CD4-positive, alpha-beta T cell treated with Interleukin-1 beta for 1 hour (primary cell): ENCODE measurements at places on chromosomes 6 and 20.

DNA sequence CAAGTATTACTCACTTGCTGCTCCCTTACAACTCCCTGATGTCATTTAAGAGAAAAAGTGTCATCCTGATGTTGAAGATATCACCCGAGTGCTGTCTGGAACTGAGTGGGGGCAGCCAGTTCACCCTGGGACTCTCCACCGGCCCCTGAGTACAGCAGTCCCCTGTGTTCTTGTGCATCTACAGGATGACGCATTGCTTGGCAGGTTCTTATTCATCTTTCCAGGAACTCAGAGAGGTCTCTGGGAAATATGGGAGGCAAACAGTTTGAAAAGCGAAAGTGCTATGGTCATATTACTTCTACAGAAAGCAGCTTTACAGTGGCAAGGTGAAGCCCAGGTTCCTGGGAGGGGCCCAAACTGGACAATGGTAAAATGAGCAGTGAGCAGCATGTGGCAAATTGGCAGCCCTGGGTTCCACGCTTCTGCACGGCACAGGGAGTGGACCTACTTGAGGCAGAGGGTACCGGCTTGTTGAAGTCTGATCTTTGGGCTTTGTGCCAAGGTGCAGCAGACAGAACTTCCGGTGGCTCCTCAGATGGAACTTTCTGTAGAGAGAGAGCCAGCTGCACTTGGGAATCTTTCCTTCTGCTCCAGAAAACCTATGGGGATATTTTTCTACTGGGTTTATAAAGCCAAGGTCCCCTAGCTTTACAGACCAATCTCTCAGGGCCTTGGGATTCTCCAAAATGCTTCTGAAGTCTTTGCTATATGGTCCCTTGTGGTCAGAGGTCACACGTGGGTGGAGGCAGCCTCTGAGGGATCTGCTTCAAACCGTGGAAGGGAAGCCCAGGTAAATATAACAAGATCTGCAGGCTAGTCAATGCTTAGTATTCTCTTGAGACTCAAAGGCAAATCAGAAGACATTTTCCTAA, 128.3 kb downstream of the MAP3K7 start:
- DNase-seq = peak; percentile 49

- DNase-seq = no peak
Observed at GRCh38 chr6:33929575-33930288, 125.9 kb upstream of the MLN start.

GRCh38 chr6:170147056-170147787, 143.7 kb downstream of the DLL1 start:
- DNase-seq = no peak

DNA sequence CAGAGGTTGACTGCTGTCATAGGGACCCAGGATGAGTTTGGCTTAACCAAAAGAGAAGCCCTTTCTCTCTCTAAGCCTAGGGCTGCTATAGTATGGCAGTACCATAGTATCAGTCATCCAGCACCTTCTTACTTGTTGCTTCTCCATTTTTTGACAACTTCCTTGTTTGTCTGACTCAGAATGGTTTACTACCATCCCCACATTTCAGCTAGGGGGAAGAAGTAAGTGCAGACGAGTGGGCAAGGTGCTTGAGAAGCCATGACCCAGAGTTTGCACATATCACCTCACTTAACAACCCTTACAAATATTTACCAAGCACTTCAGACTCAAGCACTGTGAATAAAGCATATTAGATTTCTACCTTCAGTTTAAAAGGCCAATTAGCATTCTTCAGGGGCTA, 289.9 kb upstream of the TSHZ2 start:
- DNase-seq = no peak

- DNase-seq = no peak
Observed at GRCh38 chr6:1739680-1740079, 130.0 kb downstream of the FOXC1 start.

GRCh38 chr20:33046412-33046811, 7.3 kb upstream of the BPIFB3 start:
- DNase-seq = no peak

DNA sequence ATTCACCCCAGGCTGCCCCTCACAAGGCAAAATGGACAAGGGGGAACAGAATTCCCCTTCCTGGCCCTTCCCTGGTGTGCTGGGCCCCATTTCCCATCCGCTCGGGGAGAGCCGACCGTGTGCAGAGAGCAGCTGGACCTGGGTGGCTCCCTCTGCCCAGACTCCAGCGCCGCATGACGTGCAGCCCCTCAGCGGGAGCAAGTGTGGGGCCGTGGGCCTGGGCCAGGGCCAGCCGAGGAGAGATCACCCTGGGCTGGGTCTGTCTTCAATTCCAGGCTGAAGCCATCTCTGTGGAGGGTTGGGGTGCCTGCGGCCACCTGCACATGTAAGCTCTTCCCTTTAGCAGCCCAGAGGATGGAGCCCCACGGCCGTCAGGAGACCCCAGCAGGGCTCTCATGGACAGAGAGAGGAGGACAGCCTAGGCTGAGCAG, 241.8 kb downstream of the TTLL2 start:
- no peak for DNase-seq

GRCh38 chr6:28134015-28134414, 7.7 kb upstream of the ZKSCAN8 start:
- peak; percentile 15 for DNase-seq

DNA sequence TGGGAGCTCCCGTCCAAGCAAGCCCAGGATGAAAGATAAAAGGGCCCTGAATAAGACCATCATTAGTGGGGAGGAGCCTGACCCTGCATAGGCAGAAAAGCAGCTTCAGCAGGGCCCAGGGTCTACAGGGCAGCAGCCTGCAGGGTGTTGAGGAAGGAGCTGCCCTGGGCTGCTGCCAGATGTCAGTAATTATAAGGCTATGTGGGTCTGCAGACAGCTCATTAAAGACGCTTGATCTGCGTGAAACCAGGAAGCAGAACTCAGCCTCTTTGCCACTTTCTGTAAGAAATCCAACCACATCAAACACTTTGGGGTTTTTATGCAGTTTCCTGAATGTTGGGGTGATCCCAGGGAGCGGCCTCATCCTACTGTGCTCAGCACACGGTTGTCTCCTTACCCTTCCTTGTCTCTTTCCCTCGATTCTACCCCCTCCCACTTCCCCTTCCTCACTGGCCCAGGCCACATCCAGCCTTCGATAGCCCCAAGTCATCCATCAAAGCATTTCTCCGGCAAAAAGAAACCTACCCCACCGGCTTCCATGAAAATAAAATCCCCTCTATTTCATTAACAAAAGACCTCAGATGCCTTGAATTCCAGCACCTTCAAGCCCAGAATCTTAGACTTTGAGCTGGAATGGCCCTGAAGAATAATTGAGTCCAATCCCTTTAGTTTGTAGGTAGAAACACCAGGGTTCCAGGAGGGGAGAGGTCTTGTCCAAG, 1.0 kb upstream of the TGM6 start:
- peak; percentile 44 for DNase-seq

DNA sequence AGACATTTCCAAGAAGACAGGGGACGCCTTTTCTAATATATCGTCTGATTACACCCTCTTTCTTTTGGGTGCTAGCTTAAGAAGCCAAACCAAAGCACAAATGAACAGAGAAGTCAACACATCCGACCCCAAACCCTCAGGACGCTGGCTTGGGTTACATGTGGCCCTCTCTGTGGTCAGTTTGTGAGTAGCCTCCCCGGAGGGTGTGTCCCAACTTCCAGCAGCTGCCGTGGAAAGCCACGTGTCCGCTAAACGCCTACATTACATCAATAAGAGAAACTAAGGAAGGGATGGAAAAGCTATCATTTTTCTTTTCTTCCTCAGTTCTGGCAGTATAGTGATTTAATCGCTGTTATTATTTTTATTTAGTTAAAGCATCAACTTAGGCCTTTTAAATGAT, 487 bp upstream of the BMP6 start:
- no peak for DNase-seq

DNA sequence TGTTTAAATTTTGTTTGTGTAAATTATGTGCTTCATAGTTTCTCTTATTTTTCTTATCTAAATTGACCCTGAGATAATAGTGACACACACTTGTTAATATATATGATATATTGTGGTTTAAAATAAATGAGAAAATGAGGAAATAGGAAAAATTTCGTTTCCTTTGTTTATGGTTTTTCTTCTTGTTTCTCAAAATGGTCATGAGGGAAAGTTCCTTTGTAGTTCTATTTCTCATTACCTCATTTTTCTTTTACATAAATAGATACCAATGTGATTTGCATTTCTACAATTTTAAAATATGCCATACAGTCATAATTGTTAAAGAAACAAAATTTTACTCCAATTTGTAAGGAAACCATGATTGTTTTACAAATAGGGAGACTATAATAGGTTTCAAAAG, 9.2 kb downstream of the OR2A4 start:
- DNase-seq = no peak

DNA sequence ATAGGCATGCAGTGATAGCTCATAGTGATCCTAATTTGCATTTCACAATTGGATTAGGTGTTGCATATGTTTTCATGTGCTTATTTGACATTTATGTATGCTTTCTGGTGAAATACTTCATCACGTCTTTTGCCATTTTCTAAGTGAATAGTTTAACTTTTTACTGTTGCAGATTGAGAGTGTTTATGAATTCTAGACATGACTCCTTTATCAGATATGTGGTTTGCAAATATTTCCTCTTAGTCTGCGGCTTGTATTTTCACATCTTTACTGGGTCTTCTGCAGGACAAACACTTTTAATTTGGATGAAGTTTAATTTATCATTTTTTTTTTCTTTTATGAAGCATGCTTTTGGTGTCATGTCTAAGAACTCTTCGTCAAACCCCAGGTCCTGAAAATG, 39.2 kb downstream of the CCN2 start:
- no peak for DNase-seq

- DNase-seq = no peak
Observed at GRCh38 chr20:25588491-25588890, 3.2 kb upstream of the NINL start.

- DNase-seq = no peak
Observed at GRCh38 chr20:1417790-1418189, 24.9 kb upstream of the FKBP1A start.

DNA sequence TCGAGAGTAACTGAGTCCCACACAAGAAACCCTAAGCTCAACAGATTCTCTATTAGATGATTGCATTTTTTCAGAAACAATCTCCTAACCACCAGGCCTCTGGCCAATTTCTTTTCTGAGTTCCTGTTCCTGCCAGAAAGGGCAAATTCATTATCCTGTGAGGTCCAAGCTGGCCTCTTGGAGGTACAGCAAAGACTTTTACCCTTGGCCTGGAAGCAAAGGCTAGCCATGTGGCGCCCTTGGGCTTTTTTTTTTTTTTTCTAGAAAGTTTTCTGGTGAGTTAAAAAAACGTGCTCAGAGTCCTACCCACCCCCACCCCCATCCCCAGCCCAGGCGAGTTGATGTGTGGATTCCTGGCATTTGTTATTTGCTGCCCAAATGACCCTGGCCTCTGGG, 59.0 kb upstream of the EEF1A1 start:
- no peak for DNase-seq

GRCh38 chr6:112251171-112251875, 3.0 kb downstream of the LAMA4 start:
- DNase-seq = no peak

DNA sequence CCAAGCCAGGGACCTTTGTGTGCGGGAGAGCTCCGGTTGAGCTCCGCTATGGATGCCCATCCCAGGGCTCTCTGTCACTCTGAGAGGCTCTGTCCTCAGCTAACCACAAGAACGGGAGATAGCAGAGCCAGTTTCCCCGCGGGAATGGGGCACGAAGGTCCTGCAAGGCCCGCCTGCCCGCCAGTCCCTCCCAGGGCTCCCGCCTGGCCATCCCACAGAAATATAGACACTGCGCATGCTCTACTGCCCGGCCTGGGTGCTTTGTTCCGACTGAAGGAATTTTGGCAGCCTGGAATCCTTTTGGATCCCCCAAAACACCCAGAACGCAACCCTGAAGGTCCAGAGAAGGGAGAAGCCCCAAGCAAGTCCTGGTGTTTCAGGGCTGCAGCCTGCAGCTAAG, 8.6 kb upstream of the DEFB110 start:
- DNase-seq = no peak

DNA sequence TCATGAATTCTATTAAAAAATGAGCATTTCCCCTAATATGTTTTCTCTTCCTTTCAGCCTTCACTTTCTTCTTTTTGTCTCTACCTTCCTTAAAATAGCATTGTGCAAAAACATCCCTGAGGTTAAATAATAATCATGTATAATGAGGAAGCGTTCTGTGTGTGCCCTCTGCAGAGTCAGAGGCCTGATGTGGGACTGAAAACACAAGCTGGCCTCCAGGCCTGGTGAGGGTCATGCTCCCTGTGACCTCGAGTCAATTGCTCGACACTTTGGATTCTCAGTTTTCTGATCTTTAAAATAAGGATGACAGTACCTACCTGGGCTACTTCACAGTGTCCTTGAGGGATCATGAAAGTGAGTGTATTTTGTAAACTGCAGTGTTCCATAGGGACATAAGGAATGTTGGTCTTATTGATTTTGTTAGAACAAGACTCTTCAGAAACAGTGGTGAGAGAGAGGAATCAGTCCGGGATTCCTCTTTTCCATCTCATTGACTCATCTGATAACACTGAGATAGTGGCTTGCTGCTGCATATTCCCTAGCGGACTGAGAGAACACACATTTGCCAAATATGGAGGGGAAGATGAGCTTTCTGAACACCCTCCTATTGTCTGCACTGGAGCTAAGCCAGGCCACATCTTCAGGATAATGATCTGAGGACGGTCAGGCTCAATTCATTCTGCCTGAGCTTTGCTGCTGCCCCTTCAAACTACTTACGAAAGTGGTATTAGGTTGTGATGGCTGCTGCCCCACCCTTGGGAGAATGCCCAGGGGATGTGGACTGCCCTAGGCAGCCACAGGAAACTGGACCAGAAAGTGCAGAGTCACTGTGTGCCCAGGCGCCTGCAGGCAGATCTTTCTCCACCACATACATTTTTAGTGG, 39.6 kb upstream of the PDE7B start:
- no peak for DNase-seq

DNA sequence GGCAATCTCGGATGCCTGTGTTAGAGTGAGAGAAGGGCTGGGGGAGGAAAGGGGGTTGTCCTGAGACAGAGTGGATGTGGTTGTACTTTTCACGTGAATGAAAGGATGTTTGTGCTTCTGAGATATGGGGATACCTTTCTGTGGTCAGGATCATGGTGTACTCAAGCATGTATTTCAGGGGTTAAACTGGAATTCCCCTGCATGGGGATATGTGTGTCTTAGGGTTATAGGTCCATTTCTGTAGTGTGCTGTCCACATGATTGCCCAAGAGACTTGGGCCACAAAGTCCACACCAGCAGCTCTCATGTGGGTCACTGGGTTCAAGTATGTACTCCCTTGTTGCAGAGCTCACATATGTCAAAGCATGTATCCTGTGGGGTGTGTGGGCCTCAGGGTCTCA, 10.5 kb downstream of the SYNGAP1 start:
- peak; percentile 43 for DNase-seq
